A549 treated with Mapracorat at 1 μM for 4 hours (cell line): ENCODE measurements at places on chromosomes 13 and 19. TPM values are rescaled to one million over a fixed set of nuclear protein-coding genes. Genes with fewer than 3 reads are reported as not detected.

Gene SNRPA
- total RNA-seq = 146 to 186 TPM (median 157 TPM) in 5 replicates

Gene ZNF541
- total RNA-seq = not detected in 5 replicates

Gene ZNF221
- 0.30 to 0.74 TPM (median 0.59 TPM) in 5 replicates for total RNA-seq

Gene KLHL1
- total RNA-seq = not detected in 5 replicates

Gene OR4F17
- total RNA-seq = not detected in 5 replicates

Gene ISYNA1
- total RNA-seq = 30.5 to 45.1 TPM (median 41.8 TPM) in 5 replicates

Gene CCDC169
- 0.20 to 0.59 TPM (median 0.36 TPM) in 5 replicates for total RNA-seq

Gene IGLON5
- total RNA-seq = 0.06 to 0.09 TPM (median 0.08 TPM) in 4 of 5 replicates, not detected in the other

Gene FLT1
- total RNA-seq = 0.02 to 0.04 TPM in 2 of 5 replicates, not detected in the others

Gene UBL5
- 399 to 484 TPM (median 422 TPM) in 5 replicates for total RNA-seq

Gene SPTBN4
- total RNA-seq = 0.34 to 0.85 TPM (median 0.59 TPM) in 5 replicates

Gene ADAMTSL5
- 2.3 to 3.5 TPM (median 3.4 TPM) in 5 replicates for total RNA-seq
